ENCODE measurements at places on chromosomes 11 and 22. TPM values are rescaled to one million over a fixed set of nuclear protein-coding genes. Genes with fewer than 3 reads are reported as not detected.
A peak's percentile ranks its signal among the peaks of the same experiment; 100 is the strongest.

GRCh38 chr11:6979365-6979764, 40.8 kb downstream of the ZNF214 start:
- no peak for DNase-seq

BIRC3 gene
- total RNA-seq: 101 TPM

- peak; percentile 71 for DNase-seq
Observed at GRCh38 chr11:124114942-124115781, at the start of gene VWA5A. Gene VWA5A (plus strand): TSS chr11:124115450. CDS start chr11:124117512, 2,062 bp downstream.

CNGA4 gene
- 0.10 TPM for total RNA-seq

- DNase-seq: no peak
Observed at GRCh38 chr11:46141597-46141996, 20.3 kb upstream of the PHF21A start.

DNA sequence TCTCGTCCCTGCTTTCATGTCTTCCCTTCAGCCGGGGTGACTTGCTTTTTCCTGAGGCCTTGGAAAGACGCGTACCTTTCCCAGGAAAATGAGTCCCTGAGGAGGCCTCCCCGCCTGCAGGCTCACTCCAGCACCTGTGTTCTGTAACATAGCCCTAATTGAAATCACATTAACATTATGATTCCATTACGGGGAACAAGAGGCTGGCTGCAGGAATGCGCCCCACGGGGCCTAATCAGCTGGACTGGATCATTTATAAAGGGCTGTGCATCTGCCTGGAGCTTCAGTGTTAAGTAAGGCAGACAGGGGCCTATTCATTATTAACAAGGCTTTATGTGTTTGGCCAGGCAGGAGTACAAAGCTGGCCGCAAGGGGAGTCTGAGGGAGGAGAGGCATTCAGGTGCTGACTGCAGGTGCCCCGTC, 41.9 kb upstream of the TSPAN18 start:
- no peak for DNase-seq

HTR3B gene
- total RNA-seq: not detected

- no peak for DNase-seq
Observed at GRCh38 chr11:134126217-134126822, 57.4 kb downstream of the JAM3 start.

- no peak for DNase-seq
Observed at GRCh38 chr11:119513131-119513805, 90.3 kb upstream of the THY1 start.

GRCh38 chr11:112266410-112266778, 5.7 kb upstream of the PLET1 start:
- DNase-seq: no peak

MYOD1 gene
- not detected for total RNA-seq

GRCh38 chr11:29095821-29096220, 921.0 kb downstream of the KCNA4 start:
- no peak for DNase-seq

ANO3 gene
- total RNA-seq: not detected

- DNase-seq: no peak
Observed at GRCh38 chr11:73001615-73002014, 140.5 kb downstream of the FCHSD2 start.

APOBEC3A gene
- total RNA-seq: not detected

- DNase-seq: no peak
Observed at GRCh38 chr11:8870411-8871170, 40.4 kb upstream of the AKIP1 start.

B4GALNT4 gene
- 5.1 TPM for total RNA-seq

DNA sequence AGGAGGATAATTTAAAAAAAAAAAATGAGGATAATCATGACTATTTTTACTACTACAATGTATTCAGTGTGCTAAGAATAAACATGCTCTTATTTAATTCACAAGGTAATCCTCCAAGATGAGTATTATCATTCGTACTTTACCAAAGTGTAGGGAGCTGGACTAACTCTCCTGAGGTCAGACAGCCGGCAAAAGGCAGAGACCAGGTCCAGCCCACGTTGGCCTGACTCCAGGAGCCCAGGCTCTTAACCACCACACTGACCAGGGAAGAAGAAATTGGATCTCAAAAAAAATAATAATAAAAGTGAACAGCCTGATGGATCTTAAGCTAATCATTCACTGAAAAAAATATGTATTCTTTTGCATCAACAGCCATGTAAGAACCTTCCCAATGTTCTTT, 25.2 kb downstream of the PLAAT3 start:
- no peak for DNase-seq

CNTN5 gene
- not detected for total RNA-seq

DNA sequence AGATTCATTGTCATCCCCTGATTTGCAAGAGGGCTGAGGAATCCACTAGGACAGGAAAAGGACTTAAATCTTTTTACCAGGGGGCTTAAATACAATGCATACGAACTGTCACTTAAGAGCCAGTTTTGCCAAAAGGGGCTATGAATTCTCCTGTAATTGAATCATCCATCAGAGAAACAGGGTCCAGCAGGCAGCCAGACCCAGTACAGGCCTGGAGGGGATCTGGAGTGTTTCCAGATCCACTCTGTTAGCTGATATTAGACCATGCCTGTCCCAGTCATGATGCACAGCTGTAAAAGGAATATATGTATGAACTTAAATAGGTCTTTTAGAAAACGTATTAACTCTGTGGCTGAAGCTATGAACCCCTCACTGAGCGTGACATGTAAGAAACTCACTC, 53.8 kb upstream of the PRSS23 start:
- no peak for DNase-seq

GRCh38 chr22:37417677-37418348, 9.5 kb downstream of the ELFN2 start:
- no peak for DNase-seq

DNA sequence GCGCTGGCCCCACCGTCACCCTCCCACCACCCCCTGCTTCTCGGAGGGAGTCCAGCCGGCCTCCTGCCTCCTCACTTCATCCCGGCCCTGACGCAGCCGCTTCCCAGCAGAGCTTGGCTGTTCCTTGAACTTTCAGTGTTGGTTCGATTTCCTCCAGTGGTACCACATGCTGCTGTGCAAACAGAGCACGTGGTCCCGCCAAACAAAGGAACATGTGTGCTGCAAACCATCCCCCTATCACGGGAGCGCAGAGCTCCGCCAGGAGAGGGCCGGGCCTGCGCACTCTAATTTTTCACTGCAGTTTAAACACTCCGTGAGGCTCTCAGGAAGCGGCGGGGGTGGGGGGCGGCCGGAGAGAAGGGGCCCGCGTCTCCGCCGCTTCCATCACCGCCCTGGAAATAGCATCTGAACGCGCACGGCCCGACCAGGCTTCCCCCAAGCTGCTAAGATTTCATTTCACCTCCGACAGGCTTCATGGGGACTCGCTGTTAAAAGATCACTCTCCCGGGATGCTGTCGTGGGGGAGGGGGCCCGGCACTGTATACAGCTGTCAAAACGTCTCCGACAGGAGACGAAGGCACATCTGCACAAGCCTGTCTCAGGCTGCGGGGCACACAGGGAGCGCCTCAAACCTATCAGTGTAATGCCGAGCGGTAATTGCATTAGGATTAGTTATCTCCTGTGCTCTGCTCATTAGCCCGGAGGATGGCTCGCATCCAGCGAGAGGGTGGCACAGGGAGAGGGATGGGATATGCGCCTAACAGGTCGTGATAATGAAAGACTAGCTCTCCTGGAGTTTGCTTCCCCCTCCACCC, 269.9 kb upstream of the SORL1-AS1 start:
- no peak for DNase-seq

DNA sequence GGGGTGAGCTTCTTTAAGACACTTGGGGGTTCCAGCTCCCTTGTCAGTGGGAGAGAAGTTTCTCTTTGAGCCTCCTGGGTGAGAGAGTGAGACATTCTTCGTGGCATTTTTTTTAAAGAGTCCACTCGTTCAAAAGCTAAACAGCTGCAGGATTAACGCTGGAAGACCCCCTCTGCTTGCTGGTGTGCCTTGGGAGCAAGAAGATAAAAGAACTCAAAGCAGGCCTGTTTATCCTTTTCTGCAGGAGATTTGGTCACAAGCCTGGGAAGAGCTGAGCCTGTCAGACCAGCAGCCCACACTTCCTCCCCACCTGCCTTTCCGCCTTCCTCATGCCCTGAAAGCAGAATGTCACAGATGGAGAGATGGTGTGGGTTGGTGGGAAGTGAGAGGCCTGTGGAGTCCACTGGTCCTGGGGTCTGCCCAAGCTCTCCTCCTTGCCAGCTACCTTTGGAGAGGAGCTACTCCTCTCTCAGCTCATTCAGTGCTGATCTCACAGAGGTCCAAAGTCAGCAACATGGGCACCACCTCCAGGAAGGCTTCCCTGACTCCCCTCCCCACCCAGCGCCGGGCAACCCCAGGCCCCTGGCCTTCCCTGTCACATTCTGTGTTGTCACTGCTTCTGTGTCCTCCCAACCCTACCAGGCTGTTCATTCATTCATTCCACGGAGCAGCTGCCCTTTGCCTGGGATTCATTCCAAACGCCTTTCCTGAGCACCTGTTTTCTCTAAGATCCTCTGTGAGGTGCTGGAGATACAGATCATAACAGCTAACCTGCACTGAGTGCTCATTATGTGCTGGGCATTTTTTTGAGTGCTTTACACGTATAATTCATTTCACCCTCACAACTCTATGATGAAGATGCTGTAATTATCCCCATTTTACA, 6.7 kb downstream of the GDPD5 start:
- no peak for DNase-seq

DNA sequence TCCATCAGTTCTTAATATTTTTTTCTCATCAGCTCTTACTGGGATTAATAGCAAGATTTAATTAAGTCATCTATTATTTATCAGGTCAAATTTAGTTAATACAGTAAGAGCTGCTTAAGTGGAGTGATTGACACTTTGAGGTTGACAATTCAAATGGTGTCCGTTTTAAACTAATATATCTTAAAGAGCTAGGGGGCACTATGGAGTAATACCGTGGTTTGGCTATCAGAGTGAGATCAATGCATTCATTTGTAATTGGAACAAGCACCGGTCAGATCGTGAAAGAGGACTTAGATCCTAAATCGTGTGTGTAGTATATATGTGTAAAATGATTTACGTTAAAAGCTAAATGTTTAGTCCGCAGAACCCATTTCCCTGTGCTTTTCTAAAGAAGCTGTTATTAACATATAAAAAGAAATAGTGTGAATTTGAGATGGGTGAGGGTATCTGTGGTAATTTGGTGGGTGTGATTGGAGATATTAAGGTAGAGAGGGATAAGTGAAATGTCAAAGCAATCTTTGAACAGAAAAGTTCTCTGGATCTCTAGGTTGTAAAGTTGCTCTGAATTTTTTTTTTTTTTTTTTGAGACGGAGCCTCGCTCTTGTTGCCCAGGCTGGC, 2.3 kb downstream of the SIK2 start:
- DNase-seq: no peak

- DNase-seq: no peak
Observed at GRCh38 chr11:111523343-111523742, 8.8 kb downstream of the HOATZ start.

GRCh38 chr22:19819911-19820879, 34.5 kb downstream of the GNB1L start:
- DNase-seq: no peak

- no peak for DNase-seq
Observed at GRCh38 chr11:121930004-121930965, 185.7 kb downstream of the BLID start.

CCDC116 gene
- total RNA-seq: 0.73 TPM

TMPRSS5 gene
- total RNA-seq: 1.6 TPM

MDK gene
- total RNA-seq: 5.0 TPM

DNA sequence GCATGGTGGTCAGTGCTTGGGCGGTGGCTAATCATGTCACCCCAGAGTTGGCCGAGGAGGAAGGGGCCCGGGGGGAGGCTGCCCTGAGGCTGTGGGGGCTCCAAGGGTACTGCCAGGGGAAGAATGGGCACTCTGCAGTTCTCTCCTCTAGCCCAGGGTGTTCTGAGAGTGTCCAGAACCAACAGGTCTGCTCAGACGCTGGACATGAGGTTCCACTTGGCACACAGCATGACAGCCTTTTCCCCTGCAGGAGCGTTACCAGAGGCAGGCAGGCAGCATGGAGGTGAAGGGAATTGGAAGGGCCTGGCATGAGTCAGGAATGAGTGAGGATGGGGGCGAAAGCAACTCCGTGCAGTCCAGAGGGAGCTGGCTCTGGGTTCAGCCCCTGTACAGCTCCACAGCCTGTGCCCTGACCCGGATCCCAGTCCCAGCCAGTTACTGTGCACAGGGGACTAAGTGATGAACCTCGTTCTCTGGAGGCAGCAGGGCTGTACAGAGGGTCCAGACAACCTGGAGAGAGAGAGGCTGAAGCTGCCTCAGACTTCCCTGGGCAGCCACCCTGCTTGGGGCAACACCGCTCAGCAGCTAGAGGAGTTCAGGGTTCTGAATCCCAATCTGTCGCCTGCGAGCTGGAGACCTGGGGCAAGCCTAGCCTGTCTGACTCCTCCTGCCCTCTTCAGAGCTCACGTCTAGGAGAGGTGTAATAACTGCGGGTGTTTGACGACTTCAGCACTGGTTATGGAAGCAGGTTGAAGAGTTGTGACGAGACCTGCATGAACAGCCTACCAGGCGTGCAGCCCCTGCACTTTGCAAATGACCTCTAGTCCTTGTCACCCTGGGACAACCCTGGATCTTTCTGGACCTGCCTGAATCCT, 14.7 kb upstream of the TUB start:
- DNase-seq: no peak

DNA sequence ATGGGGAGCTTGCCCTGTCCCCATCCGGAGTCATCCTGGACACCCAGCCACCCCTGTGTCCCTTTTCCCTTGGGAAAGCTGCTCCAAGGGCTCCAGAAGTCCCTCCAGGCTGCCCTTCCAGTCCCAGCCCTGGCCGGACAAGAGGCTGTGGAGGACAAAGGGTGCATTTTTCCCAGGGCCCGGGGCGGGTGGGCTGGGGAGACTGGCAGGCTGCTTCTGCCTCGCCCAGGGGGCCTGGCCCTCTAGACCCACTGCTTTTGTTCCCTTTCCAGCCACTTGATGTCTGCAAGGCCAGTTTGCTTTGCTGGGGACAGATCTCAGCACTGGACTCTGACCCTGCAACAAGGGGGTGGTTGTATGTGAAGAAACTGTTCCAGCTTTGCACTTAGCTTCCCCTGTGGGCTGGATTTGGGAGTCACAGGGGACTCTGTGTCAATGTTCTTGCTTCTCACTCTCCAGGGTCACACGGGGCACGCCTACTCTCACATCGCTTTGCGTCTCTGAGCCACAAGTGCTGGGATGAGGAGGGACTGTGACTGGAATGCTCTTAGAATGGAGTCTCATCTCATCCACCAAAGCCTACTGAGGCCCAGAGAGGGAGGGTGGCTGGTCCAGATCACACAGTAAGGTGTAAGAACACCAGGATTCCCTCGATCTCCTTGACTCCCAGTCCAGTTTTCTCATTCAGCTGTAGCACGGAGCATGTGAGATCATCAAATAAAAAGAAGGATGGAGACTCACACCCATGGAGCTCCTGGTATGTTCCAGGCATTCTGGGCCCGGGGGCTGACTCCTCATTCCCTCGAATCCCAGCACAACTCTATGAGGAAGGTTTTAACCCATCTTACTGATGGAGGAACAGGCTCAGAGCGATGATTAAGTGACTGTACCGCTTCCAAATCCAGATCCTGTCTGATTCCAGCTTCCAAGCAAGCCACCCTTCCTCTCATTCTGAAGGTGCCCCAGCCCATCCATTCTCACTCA, 59.9 kb downstream of the FBXO7 start:
- no peak for DNase-seq

Measured in activated T-helper 1 cell treated with anti-CD3 and anti-CD28 coated beads, Interleukin-12 subunit alpha, Interleukin-12 subunit beta, Interleukin-2, Interleukin-4 antibody, amounts not matched to agents 30 ng/mL and 10 ng/mL and 1 ng/mL, durations not matched to agents 14 hours and 24 hours and 36 hours (primary cell).